Astrocyte of the spinal cord (primary cell): ENCODE measurements at places on chromosomes 12 and 14.

- no peak for DNase-seq
These were observed 112.8 kb upstream of the IFNG-AS1 start for GRCh38 chr12:67876305-67876915.

- no peak for DNase-seq
These were observed 126.0 kb upstream of the PARP11 start for GRCh38 chr12:3998968-3999792.

- DNase-seq: no peak
These were observed 3.3 kb upstream of the APPL2 start for GRCh38 chr12:105239304-105239703.

DNA sequence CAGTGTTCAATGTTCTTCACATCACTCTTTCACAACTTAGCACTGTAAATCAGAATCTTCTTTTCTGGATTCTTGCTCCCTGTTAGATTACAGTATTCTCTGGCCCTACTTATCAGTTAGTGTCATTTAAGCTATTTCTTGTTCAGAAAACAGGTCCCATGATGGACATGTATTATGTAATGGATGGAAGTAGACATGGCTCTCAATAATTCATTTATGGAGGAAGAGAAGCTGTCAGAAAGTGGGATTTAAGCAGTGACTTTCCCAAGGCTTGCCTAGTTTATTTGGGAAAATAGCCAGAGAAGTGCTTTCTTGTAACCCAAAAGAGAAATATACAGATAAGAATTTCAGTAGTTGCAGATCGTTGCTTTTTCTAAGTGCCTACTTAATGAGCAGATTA lies 1.6 kb downstream of the ERC1 start:
- no peak for DNase-seq

DNA sequence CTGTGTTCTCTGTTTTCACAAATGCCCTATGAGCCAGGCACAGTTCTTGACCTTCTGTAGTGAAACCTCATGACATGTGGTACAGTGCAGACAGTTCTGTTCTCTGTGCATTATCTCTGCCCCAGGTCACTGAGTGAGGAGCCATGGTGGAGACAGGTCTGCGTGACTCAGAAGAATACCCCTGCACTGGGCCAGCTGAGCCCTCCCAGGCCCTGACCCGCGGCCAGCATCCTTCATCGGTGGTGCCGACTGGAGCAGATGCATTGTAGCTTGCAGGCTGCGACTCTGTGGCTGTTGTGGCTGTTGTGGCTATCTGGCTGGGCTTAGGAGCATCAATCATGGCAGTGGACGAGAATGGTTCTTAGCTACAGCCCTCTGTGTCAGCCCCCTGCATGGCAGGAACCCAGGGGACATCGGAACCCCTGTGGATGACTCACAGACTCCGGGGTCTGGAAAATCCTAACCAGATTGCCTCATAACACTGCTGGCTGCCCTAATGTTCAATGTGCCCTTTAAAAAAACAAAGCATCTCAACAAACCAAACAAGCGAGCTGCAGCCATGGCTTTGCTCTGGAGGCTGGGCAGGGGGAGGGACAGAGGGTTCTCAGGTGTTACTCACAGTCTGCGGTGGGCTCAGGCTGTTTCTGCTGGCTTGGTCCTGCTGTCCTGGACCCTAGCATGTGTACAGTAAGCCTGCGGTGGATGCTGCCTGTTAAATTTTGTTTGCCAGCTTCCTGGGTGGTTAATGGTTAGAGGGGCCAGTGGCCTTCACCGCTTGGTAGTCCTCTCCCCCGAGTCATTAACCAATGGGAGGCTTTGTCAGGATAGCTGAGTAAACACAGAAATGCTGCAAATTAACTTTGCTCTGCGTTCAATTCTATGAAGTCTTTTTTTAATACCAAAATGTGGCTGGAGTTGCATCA lies at the start of gene SERPINA6:
Gene SERPINA6 (minus strand): TSS at position 689 of the 923 bp plus-strand sequence. CDS start 8,688 bp downstream, outside the sequence.
- DNase-seq: peak; percentile 76
